ENCODE measurements at places on chromosomes 3 and 15.
A peak's percentile ranks its signal among the peaks of the same experiment; 100 is the strongest.

GRCh38 chr3:127208483-127209100 lies 15.7 kb downstream of the PRR23E start:
- DNase-seq: no peak

DNA sequence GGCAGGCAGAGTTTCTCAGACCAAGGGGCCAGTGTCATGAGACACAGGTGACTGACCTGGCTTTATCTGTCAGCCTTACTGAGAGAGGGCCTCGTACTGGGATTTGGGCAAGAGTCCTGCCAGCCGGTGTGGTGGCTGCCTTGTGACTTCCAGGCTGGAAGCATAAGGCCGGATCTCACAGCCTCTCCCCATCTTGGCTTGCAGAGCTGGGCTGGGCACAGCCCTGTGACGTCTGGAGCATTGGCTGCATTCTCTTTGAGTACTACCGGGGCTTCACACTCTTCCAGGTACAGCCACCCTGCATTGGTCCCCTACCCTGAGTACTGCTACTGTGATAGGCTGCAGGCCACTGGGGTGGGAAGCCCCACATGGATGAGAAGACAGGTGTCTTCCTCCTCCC lies 12.1 kb downstream of the CLK3 start:
- no peak for DNase-seq

DNA sequence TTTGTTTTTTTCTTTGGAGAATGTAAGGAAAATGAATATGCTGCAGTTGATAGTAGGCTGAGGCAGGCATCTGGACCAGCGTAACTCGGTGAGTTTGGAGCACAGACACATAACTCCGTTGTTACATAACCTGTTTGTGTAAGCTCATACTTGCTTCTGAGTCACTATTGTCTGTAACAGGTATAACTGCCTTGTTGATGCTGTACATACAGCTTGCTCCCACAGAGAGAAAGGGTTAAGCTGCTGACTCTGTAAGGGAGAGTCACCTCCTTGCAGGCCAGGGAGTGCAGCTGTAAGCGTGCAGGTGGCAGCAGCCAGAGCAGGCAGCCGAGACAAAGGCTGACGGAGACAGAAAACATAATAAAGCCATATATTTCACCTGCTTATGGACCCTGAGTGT lies 20.4 kb downstream of the RETNLB start:
- DNase-seq: no peak

- peak; percentile 47 for DNase-seq
These were observed 75.5 kb downstream of the NEDD4 start for GRCh38 chr15:55917881-55918296.
